ENCODE measurements at places on chromosomes 2 and 18.

- no peak for DNase-seq
Observed at GRCh38 chr2:231926180-231926741, at the start of gene NPPC. TSS of gene NPPC (minus strand) at chr2:231926396. CDS start at chr2:231926249, 147 bp downstream.

DNA sequence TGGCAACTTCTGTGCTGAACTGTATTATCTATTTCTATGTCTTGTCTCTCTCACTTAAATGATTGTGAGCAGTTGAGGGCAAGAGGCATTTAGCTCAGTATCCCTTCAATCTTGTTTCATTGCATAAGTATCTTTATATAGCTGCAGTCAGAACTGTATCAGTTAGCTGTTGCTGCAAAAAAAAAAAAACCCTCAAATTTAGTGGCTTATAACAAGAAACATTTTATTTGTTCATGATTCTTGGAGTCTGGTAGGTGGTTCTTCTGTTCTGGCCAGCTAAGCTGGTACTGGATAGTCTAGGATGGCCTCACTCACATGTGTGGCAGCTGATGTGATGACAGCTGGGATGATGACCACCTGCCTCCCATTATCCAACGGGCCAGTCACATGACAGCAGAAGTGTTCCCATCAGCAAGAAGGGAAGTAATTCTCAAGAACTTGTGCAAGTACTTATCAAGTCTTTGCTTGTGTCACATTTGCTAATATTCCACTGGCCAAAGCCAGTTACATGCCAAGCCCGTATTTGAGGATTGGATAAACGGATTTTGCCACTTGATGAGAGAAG lies 67.8 kb downstream of the SLC4A3 start:
- no peak for DNase-seq

- no peak for DNase-seq
Observed at GRCh38 chr18:47915930-47916329, 14.5 kb downstream of the SMAD2 start.

DNA sequence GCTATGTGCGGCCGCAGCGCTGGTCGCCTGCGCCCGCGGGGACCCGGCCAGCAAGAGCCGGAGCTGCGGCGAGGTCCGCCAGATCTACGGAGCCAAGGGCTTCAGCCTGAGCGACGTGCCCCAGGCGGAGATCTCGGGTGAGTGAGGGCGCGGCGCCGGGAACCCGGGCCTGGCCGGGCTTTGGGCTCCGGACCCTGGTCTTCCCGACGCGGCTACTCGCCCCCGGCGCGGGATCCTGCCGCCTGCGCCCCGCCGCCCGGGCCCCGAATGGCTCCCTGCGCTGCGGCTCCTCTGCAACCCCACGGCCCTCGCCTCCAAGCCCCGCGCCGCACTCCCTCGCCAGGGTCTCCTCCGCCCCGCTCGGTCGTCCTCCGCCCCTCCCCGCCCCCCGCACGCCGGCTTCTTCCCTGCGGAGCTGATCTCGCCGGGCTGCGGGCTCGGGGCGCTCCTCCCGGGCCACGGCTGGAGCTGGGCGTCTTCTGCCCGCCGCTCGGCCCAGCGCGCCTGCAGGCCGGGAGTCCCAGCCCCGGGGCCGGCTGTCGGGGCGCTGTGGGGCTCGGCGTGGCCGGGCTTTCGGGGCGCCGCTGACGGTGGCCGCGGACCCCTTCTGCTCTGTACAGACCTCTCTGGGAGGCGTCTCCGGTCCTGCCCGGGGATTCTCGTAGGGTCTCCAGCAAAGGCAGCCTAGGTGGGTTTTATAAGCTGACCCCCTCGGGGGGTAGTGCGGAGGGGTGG lies 652 bp downstream of the GPC1 start:
- DNase-seq, result no peak

DNA sequence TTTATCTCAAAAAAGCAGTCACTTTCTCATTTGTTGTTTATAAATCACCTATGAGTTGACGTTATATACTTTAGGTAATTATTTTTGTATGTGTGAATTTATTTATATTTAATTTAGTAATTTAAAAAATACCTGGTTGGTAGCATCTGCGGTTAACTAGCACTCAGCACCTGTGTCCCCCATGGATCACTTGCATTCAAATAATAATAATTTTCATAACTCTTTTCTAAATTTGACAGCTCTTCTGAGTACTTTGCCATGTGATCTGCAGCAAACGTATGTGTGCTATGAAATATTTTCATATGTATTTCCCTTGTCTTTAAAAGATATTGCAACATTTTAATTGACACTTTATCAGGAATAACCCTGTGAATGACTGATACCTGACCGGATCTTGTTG lies 88.1 kb downstream of the CMPK2 start:
- DNase-seq, result no peak

GRCh38 chr2:112916145-112916571 lies 5.2 kb downstream of the IL37 start:
- no peak for DNase-seq

GRCh38 chr2:172373076-172373475 lies 54.3 kb upstream of the ITGA6 start:
- no peak for DNase-seq

DNA sequence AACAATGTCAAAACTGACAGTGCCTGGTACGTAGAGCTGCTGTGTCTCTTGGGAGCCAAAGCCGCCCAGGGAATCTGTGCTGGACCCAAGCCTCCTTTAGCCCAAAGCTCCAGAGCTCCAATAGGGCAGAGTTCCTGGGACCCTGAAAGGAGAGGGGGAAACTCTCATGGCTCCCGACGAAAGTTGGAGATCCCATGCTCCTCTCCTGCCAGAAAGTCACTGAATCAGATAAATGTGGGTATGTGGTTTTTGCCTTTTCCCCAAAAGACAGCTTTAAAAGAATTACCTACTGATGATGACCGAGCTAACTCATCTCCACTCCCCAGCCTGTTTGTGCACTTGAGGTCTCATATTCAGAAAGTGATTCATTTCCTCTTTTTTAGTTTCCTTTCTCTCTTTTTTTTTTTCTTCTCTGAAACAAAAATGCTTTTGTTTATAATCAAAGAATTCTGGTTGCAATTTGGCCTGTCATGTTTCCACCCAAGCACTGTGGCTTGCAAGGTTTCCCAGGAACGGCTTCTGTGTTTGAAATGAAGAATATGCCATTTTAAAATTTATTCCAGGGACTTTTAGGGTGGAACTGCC lies 14.1 kb upstream of the PMAIP1 start:
- no peak for DNase-seq

- DNase-seq, result no peak
Observed at GRCh38 chr18:68800075-68800474, 2.2 kb downstream of the CCDC102B start.

GRCh38 chr2:158729451-158729850 lies 65.7 kb upstream of the DAPL1 start:
- no peak for DNase-seq

DNA sequence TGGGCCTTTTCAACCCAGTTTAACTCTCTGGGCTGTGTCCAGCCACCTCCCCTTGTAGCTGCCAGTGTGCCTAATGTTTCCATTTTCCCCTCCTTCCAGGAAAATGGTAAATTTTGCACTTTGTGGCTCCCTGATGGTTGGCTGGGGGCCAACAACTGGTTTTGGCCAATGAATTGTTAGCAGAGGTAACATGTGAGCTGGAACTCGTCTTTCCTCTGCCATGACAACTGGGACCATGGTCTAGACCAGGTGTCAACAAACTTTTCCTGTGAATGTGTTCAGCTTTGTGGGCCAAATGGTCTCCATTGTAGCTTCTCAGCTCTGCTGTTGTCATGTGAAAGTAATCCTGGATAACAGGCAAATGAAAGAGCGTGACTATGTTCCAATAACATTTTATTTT lies 87.2 kb downstream of the DDX1 start:
- DNase-seq, result no peak

DNA sequence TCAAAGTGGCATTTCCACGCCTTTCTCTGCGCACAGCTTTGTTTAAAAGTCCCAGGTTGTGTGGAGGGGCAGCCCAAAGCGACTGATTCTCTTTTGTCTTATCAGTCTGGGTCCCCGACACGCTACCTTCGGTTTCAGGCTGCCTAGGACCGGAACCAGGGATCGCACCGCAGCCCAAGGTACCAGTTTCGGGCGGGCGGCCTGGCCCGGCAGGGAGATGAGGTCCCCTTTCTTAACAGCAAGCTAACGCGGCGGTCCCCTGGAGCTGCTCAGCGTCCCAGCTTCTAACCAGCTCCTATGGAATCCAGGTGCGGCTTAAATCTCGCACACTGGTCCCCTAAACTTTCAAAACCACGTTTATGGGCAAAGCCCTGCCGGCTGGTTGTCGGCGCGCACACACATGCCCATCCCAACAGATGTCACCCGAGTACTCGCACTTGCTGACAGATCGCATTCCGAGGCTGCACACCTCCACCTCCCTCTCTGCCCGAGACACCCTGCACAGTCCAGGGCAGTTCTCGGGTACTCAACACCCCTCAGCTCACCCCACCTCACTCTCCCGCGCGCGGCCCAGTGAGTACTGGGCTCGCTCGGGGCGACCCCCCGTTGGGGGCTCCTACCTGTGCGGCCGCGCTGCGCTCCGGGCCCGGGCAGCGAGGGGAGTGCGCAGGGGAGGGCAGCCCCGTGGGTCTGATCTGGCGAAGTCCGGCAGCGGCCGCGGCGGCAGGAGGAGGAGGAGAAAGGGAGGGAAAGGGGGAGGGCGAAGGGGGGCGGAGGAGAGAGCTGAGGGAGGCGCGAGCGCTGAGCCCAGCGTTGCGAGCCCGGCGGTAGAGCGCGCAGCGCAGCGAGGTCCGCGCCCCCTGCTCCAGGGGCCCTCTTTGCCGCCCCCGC lies at the start of gene EFEMP1:
EFEMP1 (minus strand) TSS at position 692 of the 891 bp plus-strand sequence. CDS start 1,342 bp downstream, outside the sequence.
- DNase-seq, result no peak

- DNase-seq, result no peak
Observed at GRCh38 chr2:23705771-23706612, 220.9 kb downstream of the ATAD2B start.

Data from GOT3 (cell line).